ENCODE measurements at places on chromosomes 2 and 18. TPM values are rescaled to one million over a fixed set of nuclear protein-coding genes. Genes with fewer than 3 reads are reported as not detected.

DNA sequence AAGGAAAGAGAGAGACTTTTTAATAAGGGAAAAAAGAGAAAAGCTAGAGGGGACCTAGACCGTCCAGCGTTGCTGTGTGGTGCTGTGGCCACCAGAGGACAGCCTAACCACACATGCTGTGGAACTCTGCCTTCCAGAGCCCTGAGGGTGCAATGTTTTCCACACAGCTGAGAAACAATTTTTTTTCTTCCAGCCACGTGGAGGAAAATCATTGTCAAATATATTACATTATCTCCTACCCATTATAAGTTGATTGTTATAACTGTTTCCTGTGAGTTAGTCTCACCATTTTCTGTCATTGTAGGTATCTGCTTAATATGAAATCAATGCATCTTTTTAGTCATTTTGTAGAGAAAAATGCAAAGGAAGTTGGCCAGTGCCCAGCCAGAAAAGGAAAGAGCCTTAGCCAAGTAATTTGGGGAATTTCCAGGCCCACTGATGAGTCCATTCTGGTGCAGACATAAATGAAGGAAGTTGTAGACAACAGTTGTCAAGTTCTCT is 5.9 kb upstream of the MRPL19 start:
- peak; percentile 68 for DNase-seq

DNA sequence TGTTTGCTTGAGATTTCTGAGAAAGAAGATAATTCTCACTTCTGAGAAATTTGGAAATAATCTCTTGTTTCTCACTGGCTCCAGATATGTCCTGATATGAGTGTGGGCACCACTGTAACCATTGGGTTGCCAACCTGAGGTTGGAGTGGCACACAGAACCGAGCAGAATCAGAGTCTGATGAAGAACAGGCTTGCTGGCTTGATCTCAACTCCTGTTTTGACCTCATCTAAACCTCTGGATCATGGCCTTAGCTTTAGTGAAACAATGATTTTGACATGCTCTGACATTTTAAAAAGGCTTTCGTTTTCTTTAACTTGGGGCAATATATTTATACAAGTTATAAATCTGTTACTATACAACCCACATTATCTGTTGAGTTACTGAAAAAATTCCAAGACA is 548.0 kb downstream of the IRS1 start:
- DNase-seq = no peak

DNA sequence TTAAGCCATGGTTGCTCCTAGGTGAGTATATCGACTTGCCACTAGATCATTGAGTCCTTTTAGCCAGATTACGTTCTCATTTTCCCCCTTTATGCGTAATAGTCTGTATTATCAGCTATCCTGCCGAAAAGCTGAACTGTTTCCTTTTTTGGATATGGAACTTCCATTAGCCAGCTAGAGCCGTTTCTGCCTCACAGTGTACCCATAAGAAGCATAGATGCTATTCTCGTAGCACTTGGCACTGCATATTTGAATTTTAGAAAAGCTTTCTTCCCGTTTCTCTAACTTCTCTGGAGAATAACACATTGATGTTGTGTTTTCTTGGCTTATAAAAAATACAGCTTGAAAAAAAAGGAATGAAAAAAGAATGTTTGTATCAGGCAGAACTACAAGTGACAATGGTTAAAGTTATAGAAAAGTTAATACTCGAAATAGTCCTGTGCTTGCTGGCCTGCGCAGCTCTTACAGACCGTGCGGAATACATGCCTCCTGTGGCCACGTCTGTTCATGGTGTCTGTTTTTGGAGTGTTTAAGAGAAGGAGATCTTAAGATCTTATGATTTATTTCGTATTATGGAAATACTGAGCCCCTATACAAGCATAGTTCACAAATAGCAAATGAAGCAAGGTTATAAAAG is 710 bp downstream of the DUSP19 start:
- no peak for DNase-seq

PDE11A gene
- total RNA-seq = 0.61 TPM

DNA sequence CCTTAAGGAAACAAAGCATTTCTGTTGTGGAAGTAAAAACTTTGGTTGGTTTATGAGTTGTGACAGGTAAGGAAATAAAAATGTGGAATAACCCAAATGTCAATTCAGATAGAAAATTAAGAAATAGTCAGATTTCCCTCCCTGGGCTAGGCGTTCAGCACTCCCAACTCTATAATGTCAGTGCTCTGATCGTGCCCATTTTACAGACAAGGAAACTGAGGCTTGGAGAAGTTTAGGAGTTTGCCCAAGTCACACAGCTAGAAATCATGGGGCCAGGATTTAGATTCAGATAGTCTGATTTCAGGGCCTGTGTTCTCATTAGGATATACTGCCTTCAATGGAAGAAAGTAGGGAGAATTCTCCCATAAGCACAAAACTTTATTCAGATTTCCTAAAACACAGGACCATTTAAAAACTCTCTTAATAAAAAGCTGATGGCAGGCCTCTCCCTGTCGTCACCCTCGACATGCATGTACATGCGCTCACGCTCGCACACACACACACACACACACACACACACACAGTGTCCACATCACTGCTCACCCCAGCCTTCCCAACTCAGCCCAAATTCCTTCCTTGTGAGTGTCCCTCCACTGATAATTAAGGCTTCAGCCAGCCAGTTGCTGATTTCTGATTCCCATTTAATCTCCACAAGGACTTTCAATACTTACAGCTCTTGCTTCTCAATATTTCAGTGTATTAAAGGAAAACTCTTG is 49.1 kb upstream of the SLC14A2 start:
- DNase-seq = peak; percentile 44

KHK gene
- 1.5 TPM for total RNA-seq

DNA sequence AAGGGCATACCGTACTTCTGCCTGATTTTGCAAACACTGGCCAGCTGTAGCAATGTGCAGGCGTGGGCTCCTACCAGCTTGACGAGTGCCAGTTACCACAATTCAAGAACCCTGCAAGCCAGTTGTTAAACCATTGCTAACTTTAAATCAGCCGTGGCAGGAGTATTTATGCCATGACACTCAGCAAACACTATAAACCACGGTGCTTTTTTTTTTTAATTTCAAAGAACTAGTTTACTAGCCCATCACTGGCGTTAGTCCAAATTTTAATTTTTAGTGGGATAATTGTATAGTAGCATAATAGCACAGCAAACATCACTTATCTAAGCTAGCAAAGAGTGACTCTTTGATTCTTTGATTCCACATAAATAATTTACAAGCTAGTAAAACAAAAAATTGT is 111.1 kb downstream of the COL4A4 start:
- DNase-seq = no peak

DNA sequence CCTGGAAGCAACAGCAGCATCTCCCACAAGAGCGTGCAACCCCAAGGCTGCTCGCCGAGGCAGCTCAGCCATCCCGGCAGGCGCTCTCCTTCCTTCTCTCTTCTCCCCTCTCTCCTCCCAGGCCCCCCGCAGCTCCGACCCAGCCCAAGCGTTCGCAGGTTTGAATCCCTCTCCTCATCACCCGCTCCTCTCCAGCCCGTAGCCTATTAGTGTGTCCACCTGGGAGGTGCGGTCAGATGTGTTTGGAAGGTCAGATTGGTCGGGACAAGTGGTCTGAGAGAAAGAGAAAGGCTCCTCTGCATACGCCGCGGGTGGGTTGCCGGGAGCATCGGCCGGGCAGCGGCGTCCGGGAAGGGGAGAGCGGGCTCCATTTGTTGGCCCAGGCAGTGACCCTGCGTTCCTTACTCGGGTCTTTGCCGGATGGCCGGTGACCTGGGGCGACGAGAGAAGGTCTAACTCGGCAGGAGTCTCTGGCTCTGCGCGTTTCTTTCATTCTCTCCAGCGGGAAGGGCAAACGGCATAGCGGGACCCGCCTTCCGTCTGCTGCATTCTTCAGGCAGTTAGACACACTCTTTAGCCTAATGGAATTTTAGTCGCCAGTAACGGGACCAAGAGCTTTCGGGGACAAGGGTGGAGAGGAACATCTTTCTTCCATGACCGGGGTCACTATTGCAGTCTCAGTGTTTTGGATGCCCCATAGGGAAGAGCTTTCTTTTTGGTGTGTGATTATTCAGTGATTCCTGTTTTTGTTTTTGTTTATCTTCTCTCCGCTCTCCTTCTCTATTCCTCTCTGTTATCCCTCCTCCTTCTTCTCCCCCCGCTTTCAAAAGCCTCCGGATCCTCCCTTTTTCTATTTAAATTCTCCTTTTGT is 1.1 kb upstream of the TMEFF2 start:
- DNase-seq = no peak

DNA sequence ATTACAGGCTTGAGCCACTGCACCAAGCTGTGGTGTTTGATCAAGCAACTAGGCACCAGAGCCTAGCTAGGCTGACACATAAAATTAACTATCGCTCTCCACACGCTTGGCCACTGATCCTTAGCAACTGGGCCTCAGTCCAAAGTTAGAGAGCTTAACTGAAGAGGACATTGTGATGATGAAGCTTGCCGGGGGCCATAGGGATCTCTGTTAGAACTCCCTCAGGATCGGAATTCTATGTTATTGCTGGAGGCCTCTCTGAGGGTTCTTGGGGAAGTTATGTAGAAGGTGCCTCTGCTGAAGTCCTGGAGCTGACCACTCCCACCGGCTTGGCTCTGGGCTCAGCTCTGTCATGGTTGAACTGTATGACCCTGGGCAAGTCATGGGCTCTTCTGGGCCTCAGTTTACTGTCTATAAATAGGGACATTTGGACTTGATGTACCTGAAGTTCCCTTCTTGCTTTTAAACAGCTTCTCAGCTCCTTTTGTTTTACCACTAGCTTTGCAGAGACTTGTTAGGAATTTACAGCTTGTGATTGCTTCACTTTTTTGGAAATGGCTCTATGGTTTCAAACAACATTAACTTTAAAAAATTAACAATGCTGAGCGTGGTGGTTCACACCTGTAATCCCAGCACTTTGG is 44.1 kb downstream of the GATA6 start:
- DNase-seq = peak; percentile 51

GRCh38 chr2:10400568-10400977 is 47.6 kb downstream of the ODC1 start:
- DNase-seq = peak; percentile 50

GRCh38 chr2:38237311-38237710 is 139.8 kb downstream of the ATL2 start:
- no peak for DNase-seq

- DNase-seq = no peak
These were observed 57.5 kb downstream of the SLC35F5 start for GRCh38 chr2:113698892-113699447.

NT5C1B gene
- total RNA-seq = not detected

GRCh38 chr2:144671695-144672455 is 152.0 kb upstream of the ZEB2 start:
- DNase-seq = no peak

GRCh38 chr2:134227666-134228065 is 26.2 kb upstream of the MGAT5 start:
- DNase-seq = no peak

DNA sequence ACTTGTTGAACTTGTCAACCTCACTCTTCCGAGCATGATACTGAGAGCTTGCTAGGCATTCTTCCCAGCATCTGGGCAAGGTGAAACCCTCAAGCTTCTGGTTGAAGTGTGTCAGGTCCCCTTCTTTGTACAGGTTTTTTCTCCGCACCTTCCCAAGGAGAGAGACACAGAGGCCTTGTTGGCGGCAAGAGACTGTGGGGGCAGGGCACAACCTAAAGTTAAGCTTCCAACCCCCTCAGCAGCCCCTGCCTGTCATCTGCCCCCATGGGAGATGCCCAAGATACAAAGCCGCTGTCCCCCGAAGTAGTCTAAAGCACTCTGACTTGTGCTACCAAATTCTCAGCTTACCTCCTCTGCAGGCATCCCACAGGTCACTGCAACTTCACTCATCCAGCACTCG is 64.9 kb downstream of the XDH start:
- no peak for DNase-seq

- DNase-seq = no peak
These were observed 568.7 kb downstream of the METTL4 start for GRCh38 chr18:2002604-2003003.

DNA sequence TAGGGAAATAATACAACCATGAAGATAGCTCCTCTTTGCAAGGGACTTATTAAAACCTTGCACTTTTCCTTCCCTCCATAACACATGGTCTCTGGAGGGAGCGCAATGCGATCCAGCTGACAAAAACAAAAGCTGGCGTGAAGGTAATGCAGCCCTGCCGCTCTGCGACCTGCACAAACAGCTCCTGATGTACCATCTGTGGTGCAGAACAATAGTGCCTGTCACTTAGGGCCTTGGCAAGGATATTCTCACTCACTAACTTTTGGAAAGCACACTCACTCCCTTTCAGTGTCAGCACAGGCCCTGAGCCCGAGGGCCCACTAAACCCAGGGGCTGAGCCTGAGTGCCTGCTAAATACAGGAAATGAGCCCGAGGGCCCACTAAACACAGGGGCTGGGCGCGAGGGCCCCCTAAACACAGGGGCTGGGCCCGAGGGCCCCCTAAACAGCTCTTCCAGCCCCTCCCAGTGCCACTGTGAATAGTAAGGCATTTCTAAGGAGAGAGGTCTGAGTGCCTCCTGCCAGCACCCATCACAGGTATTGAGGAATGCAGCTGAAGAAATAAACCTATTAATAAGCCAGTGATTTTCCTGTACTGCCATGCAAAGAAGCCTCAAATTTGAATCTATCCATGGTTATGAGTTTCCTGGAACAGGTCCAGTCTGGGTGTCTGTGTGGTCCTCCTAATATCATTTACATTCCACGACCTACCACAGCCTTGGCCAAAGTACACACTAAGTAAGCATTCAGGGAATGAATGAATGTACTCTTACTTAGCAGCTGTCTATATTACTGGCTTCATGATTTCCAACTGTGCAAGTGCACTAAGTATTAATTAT is 9.3 kb downstream of the L3MBTL4 start:
- DNase-seq = no peak

DNA sequence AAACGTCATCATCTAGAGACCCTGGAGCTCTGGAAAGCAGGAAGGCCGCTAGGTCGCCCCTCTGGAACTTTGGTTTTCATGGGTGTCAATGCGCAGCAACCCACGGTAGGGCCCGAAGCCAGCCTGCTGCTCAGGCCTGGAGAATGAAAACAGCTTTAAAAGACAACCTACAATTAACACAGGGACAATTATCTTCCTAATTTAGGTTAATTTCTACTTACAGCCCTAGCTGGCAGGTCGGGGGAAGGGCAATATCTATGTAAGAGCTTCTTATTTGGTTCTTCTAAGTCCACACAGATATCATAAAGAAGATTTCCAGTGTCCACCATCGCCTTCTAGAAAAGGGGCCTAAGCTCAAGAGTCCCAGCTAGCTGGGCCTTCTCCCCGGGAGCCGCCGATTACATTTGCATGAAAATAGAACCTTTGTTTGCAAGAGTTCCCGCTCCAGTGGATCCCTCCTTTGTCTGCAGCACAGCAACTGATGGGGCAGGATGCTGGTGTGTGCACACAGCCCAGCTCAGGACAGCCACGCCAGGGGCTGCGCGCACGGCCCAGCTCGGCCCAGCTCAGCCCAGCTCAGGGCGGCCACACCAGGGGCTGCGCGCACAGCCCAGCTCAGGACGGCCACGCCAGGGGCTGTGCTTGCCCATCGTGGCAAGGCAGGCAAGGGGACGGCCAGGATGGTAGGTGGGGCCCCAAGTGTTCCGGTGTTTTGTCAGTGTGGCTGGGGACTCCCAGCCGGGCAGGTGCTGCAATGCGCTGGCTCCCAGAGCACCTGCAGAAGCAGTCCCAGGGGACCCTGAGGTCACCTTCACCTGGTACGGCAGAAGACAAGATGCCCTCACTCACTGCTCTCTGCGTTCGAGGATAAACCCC is 109.1 kb downstream of the HDAC4 start:
- DNase-seq = no peak
